ENCODE measurements at places on chromosomes 3 and 15.
A peak's percentile ranks its signal among the peaks of the same experiment; 100 is the strongest.

- no peak for DNase-seq
These were observed 1301.6 kb downstream of the SI start for GRCh38 chr3:163776743-163777142.

DNA sequence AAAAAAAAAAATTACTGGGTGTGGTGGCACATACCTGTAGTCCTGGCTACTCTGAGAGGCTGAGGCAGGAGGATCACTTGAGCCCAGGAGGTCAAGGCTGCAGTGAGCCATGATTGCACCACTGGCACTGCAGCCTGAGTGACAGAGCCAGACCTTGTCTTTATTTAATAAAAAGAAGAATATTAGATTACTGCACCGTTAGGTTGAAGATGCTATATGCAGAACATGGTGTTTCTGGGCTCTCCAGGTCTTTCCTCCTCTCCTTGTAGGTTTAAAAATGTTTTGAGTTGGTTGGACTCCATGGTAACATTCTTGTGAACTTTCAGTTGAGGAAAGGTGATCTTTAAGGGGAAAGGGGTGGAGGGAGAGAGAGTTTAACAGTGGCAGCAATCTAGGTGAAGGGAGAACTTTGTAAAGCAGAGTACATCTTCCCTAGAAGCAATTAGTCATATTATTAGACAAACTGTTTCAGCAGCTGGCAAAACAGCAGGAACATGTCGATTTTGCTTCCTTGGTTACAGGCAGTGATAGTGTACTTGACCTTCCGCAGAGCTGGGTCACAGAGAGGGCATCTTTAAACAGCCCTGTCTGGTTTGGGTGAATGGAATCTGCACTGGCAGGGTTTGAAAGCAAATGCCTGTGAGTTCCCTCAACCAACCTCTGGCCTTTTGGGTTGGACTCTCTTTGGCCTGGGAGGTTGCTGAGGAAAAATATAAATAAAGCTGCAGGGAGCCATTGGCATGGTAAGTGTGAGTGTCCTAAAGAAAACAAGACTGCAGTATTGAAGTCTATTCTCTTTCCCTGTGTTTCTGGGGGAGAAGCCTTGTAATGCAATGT lies 42.8 kb downstream of the NR2C2 start:
- peak; percentile 53 for DNase-seq

- DNase-seq: no peak
These were observed 138.7 kb downstream of the STT3B start for GRCh38 chr3:31671451-31671850.

- DNase-seq: no peak
These were observed 25.7 kb downstream of the NTRK3 start for GRCh38 chr15:88230823-88231222.

- no peak for DNase-seq
These were observed 76.2 kb upstream of the MELTF start for GRCh38 chr3:197105786-197106185.

Data from iris pigment epithelial cell (primary cell).